ENCODE measurements at places on chromosomes 4 and X.
A peak's percentile ranks its signal among the peaks of the same experiment; 100 is the strongest.

DNA sequence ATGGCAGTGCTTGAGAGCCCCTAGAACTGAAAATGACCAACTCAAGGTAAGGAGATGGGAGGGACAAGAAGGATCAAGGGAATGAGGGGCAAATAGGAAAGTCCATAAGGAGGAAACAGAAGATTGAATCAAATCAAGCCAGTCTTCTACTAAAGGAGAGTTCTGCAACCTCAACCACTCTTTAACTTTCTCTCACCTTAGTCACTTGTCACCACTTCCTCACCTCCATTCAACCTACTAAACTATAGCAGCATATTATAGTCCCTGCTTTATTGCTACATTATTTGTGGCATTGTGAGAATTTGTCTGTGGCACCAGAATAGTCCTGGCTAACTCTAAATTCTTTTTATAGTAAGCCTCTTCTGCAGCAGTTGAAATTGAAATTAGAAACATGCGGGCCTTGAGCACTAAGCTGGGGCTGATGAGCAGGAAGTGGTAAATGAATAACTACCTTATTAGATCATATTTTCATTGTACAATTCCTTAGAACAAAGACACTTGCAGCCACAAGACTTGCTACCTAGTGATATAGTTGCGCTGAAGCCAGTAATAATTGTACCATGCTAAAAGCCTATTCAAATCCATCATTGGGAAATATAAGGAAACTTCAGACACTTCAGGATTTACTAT, 336.9 kb downstream of the ZNF674 start:
- DNase-seq, result no peak

- no peak for DNase-seq
Measured at GRCh38 chr4:7414736-7415510, 19.8 kb downstream of the PSAPL1 start.

GRCh38 chr4:185209031-185209851, at the start of gene SNX25:
Gene SNX25 (plus strand): TSS chr4:185209598. CDS start chr4:185209827, 229 bp downstream.
- DNase-seq, result peak; percentile 84

GRCh38 chr4:152957437-152958171, 21.5 kb downstream of the FHDC1 start:
- no peak for DNase-seq

DNA sequence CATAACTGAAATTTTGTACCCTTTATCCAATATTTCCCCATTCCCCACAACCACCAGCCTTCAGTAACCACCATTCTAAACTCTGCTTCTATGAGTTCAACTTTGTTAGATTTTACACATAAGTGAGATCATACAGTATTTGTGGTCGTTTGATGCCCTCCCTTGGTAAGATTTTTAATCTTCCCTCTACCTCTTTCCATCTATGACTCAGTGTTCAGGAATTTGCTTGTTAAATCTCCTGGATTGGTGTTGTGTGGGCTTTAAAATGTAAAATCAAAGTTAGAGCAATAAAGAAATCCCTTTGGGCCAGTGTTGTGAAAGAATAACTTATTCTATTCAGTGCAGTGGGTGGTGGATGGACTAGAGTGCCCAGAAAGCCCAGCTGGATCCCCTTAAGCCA, 37.4 kb downstream of the SLC16A2 start:
- no peak for DNase-seq

GRCh38 chrX:74318672-74319071, 14.7 kb downstream of the ZCCHC13 start:
- DNase-seq, result no peak

DNA sequence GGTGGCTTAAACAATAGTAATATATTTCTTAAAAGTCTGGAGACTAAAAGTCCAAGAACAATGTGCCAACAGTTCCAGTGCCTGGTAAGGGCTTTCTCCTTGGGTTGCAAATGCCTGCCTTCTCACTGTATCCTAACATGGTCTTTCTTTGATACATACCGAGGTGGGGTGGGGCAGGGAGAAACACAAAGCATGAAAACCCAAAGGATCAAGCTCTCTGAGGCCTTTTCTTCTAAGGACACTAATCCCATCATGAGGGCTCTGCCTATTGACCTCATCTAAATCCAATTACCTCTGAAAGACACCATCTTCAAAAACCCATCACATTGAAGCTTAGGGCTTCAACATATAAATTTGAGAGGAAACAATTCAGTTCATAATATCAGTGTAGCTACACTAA, 311.3 kb downstream of the GRID2 start:
- no peak for DNase-seq

DNA sequence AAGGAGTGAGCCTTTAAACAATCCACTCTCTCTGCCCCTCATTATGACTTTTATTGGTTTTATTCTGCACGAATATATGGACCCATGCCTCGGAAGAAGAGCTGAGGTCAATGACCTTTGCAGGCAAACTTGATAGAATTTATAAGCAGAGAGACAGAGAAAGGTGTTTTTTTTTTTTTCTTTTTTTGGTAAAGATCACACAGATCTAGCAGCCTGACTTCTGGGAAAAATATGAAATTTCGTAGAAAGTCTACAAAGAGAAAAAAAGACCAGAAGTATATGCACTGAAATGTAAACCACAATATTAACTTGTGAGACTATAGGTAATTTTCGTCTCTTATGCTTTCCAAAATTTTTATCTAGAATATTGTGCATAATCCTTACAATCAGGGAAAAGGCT, 61.6 kb downstream of the LEF1 start:
- DNase-seq, result no peak

- no peak for DNase-seq
Measured at GRCh38 chr4:123378794-123379193, 17.8 kb upstream of the SPRY1 start.

GRCh38 chrX:155666741-155667140, 54.0 kb upstream of the TMLHE start:
- no peak for DNase-seq

DNA sequence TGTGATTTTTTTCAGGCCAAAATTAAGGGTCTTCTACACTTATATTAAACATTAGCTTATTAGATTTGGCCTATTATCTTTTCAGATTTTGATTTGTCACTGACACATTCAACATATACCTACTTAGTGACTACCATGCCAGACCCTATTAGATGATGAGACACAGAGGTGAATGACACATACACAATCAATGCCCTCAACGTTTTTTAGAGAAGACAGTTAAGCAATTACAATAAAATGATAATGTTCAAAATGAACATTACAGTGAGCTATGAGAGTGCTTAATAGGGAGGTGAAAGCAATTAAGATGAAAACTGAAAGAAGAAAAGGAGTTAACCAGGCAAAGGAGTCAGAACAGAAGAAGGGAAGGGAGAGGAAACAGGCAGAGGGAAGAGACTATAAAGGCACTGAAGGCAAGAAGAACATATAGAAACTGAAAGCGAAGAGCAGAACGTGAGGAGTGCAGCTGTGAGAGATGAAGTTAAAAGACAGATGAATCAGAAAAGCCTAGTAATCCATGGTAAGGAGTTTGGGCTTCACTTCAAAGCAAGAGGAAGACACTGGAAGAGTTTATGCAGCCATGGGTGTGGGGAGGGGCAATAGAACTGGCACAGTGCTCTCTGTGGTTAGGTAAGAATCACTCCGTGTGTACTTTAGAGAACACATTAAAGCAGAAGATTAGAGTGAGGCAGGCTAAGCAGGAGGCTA, 119.0 kb downstream of the REELD1 start:
- no peak for DNase-seq

DNA sequence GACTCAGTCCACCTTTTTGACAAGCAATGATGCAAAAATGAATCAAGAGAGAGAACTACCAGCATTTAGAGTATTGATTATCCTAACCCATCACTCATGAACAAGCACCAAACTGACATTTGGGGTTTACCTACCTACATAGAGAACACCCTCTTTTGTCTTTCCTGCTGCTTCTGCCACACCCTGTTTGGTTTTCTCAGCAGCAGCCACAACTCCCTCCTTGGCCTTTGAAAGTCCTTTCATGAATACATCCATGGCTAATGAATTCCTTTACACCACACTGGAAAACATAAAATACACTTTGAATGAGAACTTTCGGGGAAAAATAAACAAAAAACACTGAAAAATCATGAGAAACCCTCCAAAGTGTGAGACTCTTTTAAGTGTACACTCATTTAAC, 1.5 kb downstream of the SNCA start:
- DNase-seq, result no peak

DNA sequence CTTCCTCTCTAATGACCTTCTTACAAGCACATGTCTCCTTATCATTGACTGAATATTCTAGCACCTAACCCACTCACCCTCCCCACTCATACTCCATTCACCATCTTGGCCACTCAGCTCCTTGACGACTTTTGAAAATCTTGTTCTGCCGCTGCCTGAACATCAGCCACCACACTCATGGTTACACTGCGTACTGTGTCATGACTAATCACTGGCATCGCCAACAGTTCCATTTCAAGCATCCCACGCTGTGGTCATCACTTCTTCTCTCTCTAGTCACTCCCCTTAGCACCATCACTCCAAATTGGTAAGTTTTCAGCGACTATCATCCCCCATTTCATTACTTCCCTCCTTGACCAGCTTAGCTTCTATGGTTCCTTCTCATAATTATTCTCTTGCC, 352.8 kb downstream of the MAPK10 start:
- no peak for DNase-seq

GRCh38 chr4:95825546-95825945, 14.3 kb upstream of the PDHA2 start:
- no peak for DNase-seq

DNA sequence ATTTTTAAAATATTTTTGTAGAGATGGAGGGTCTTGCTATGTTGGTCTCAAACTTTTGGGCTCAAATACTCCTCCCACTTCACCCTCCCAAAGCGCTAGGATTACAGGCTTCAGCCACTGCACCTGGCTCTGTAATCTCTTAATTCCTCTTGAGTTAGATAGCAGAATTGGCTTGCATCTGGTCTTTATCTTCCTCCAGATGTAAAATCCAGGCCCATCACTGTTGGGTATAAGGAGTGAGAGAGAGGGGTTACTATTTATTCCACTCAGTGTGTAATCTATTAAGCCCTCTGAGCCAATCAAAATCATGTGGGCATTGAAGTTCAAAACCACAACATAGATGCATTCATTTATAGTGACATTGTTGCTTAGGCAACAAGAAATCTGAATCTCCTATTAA, 33.9 kb downstream of the ANK2 start:
- DNase-seq, result no peak

DNA sequence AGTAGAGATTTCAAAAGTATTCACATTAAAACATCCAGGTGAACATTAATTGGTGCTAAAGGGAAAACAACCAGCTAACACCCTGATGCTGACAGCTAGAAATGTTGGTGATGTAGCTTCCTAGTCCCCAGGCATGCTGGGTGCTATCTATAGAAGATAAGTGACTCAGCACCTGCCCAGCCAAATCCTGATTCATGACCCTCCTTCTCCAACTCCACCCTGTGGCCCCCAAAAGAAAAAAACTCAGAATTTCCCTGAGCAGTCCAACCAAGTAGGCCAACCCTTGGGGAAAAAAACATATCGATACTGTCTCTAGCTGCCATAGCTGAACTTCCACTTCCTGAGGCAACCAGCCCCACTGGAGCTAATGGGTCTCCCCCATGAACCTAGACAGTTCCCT, 197.6 kb upstream of the KLF3 start:
- DNase-seq, result no peak

DNA sequence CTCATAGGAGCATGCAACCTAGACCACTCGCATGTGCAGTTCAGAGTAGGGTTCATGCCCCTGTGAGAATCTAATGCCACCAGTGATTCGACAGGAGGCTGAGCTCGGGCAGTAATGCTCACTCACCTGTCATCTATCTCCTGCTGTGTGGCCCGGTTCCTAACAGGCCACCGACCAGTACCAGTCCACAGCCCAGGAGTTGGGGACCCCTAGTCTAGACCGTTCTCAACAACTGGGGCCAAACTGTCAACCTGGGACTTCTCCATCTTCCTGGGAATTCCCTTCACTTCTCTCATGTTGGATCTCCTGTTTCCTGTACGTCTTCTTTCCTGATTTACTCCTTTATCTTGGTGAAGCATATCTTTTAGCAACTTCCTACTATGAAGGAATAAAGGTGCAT, 79.4 kb upstream of the HELT start:
- no peak for DNase-seq

DNA sequence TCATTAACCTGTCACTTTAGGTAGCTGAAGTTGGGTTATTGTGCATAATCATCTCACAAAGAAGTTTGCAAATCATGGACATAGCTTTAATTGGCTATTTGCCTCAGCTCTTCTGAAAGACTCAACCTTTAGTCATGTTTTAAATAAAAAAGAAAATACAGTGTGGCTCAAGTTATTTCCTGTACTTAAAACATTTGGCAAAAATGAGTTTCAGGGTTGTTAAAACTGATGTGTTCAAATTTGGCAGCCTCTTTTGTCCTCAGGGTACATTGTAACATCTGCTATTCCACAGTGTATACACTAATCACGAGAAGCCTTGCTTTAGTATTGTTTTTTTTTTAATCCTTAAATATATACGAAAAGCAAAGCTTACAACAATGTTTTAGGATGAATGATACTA, 31.5 kb upstream of the HPGD start:
- DNase-seq, result no peak

GRCh38 chrX:131735127-131735526, 191.3 kb downstream of the OR13H1 start:
- DNase-seq, result no peak

DNA sequence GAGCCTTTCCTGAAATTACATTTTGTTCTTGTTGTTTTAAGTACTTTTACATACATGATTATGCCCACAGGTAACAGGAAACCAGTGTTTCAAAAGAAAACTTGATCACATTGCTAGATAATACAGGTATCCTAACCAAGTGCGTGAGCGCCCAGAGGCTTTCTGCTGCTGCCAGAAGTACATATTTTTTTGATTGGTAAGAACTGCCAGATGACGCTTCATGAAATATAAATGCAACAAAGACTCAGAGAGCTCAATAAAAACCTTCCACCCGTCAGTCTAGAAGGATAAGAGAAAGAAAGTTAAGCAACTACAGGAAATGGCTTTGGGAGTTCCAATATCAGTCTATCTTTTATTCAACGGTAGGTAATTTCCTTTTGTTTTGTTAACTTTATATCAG, at the start of gene EPGN:
TSS of gene EPGN (plus strand) at position 256 of the 400 bp plus-strand sequence. CDS start at position 320, 64 bp downstream.
- DNase-seq, result no peak

- no peak for DNase-seq
Measured at GRCh38 chrX:24412637-24413363, 52.3 kb upstream of the PDK3 start.

DNA sequence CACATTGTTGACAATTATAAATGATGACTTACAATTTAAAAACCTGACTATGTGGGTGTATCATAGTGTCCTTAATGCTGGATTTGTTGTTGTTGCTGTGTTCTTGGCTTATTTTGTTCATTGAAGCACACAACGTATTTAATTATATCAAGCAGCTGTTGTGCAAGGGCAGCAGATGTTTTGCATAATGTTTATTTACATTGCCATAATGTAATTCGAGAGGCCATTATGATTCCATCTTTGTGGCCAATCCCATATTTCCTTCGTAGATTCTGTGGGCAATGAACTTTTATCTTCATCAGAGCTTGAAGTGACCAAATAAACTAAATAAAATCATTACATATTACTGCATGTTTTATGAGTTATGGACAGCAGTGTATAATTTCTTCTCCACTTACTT, 422.6 kb upstream of the GALNTL6 start:
- DNase-seq, result no peak

GRCh38 chrX:20498851-20499635, 232.3 kb upstream of the RPS6KA3 start:
- DNase-seq, result no peak

Data from stimulated activated CD4-positive, alpha-beta T cell treated with anti-CD3 and anti-CD28 coated beads, Interleukin-15, amount 100 ng/mL, for 1 hour (primary cell).